NCI-H2107 (cell line): ENCODE measurements at places on chromosomes 11 and 22.

GRCh38 chr11:69553416-69554357, 72.2 kb downstream of the LINC01488 start:
- DNase-seq: no peak

- no peak for DNase-seq
Observed at GRCh38 chr11:91932151-91932821, 292.3 kb upstream of the FAT3 start.

- DNase-seq: no peak
Observed at GRCh38 chr22:42299586-42300258, 29.3 kb upstream of the TCF20 start.

DNA sequence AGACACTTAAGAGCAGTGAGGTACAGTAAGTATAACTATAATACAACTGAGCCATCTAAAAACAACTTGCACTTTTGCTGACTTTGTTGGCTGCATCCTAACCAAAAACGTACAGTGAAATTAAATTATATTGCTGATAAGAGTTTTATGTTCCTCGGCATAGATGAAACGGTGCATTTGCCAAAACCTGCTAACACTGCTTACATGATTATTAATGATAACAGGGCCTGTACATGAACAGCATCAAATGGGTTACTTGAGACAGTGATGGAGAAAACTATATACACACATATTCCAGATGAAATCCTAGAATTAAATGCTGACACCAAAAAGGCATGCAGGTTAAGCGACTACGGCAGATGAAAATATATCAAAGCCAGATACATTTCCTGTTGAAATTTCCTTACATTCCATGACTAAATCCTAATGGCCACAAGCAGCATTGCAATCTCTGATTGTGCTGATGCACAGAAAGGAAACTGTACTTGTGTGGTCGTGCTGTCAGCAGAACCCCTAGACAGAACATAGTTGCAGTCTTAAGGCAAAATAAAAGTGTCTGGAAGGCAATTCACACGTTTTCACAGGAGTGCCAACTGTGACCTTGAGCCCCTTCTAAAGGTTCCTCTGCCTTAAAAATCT, 143.9 kb downstream of the CADM1 start:
- no peak for DNase-seq

DNA sequence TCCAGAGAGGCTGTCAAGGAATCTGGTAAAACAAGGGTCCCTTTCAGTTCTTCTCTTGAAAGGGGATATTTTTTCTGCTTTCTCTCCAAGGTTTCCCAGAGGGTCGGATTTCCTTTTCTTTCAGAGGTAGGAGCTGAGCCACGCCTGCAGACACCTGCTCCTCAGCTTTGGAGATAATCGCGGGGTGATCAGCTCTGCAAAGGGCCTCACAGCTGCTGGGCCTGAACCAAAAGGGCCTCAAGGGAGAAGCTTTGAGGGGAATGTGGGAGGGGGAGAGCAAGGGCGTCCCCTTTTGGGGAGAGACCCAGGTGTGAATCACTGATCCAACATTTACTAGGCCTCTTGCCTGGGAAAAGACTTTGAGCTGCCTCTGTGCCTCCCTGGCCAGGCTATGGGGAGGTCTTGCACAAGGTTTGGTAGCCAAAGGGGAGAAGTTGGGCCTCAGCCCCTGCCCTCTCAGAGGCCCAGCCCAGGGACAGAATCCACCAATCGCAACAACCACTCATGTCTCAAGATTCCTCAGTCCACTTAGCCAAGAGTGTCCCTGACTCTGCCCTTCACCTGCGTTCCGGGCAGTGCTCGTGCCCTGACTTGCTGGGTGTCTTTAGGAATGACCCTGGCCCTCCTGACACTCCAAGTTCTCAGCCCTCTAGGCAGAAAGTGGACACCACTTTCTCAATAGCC, 14.0 kb upstream of the TP53I11 start:
- peak; percentile 55 for DNase-seq

DNA sequence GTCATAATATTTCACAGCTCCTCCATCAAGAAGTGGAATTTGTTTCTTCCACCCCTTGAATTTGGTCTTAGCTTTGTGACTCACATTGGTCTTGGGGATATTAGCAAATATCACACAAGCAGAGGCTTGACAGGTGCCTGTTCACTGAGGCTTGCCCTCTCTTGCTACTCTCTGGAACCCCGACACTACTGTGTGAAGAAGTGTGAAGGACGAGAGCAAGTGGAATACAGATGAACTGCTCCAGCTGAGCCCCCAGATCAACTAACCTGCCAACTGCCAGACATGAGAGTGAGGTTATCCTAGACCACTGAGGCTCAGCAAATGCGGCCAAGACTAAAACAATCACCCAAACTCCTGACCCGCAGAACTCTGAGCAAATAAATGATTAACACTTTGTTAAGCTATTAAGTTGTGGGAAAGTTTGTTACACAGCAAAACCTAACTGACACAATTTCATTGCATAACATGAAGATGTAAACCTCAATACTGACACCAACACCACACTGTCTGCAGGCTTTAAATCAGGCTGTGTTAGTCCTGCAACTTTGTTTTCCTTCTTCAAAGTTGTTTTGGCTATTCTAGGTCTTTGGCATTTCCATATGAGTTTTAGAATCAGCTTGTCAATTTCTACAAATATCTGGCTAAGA, 142.5 kb downstream of the APOL5 start:
- no peak for DNase-seq

GRCh38 chr11:62419943-62420342, 1.1 kb downstream of the SCGB1A1 start:
- DNase-seq: no peak

GRCh38 chr11:119316729-119317591, at the start of gene MCAM:
TSS of gene MCAM (minus strand) at chr11:119317130. CDS start at chr11:119317101, 29 bp downstream.
- DNase-seq: no peak

GRCh38 chr11:17547932-17548331, 873 bp downstream of the OTOG start:
- no peak for DNase-seq

- DNase-seq: no peak
Observed at GRCh38 chr11:96579656-96580055, 189.8 kb downstream of the JRKL start.

DNA sequence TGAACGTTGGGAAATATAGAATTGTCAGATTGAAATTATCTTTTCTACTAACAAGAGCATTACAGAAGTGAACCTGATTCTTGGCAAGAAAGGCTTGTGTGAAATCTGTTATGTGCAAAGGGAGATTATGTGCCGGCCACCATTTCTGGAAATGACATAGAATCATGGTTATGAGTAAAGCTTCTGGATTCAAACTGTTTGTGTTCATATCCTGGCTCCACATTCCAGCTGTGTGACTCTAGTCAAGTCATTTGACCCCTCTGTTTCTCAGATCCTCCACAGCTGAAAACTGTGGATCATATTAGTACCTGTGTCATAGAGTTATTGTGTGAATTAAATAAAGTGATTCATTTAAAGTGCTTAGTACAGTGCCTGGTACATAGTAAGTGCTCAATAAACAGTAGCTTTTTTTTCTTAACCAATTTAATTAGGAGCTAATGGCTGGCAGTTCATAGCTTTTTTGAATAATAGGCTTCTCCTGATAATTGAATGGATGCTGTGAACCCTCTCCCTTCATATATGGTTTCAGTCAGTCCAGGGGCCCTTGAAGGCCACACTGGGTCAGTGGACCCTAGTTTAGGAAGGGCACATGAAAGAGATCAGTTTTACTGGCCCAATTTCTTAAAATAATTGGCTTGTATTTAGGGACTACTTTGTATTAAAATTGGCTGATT, 34.6 kb downstream of the EHF start:
- no peak for DNase-seq

- no peak for DNase-seq
Observed at GRCh38 chr11:90133560-90134477, 644 bp upstream of the NAALAD2 start.

GRCh38 chr11:106238704-106239360, 161.4 kb downstream of the AASDHPPT start:
- no peak for DNase-seq

DNA sequence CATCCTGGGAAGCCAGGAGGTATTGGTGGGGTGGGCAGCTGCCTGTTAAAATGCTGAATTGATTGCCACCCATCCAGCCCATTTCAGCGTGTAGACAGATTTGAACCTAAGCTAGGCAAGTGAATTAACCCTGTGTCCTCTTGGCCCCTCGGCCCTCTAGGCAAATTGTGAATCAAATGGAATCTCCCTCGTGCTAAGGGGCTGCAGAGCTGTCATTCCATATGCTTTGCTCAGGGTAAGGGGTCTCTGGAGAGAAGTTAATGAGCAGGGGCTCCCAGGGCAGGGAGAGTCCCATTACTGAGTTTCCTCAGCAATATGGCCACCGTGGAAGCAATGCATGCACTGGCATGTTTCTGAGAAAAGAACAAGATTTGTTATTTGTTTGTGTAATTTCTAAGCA, 117.7 kb upstream of the RCN1 start:
- no peak for DNase-seq

DNA sequence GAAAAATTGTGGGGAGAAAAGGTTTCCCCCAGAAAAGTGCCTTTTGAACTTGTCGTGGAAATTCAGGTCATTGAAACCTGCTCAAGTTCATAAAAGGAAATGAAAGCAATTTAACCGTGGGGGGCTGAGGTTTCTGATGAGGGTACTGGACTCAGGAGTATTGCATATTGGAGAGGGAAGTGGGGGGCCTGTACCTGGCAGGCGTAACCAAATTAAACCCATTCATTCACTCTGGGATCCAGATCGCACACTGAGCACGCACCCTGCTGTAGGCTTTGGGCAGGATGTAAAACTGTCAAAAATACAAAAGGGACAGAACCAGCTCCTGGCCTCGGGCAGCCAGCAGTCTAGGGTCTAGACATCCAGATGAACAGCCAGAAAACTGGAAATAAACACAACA, 1517.4 kb downstream of the BRD1 start:
- no peak for DNase-seq

- DNase-seq: no peak
Observed at GRCh38 chr11:12430954-12431595, 53.7 kb downstream of the PARVA start.

- no peak for DNase-seq
Observed at GRCh38 chr11:29317694-29318093, 699.1 kb downstream of the KCNA4 start.

DNA sequence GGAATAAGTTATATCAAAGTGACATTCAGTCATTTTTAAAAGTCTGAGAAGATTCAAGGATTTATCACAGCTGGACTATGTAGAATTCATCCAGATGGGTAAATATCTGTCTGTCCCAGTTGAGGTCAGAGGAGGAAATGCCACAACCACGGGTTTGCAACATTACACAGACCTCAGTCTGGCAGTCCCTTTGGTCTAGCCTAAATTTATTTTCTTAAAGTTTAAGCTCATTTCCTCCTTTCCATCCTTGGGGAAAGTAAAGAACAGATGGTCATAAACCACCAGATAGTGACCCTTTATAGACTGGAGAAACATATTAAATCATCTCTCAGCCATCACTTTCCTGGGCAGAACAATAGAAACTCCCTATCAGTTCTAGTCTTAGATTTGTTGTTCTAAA, 238.4 kb upstream of the DDI1 start:
- DNase-seq: no peak

DNA sequence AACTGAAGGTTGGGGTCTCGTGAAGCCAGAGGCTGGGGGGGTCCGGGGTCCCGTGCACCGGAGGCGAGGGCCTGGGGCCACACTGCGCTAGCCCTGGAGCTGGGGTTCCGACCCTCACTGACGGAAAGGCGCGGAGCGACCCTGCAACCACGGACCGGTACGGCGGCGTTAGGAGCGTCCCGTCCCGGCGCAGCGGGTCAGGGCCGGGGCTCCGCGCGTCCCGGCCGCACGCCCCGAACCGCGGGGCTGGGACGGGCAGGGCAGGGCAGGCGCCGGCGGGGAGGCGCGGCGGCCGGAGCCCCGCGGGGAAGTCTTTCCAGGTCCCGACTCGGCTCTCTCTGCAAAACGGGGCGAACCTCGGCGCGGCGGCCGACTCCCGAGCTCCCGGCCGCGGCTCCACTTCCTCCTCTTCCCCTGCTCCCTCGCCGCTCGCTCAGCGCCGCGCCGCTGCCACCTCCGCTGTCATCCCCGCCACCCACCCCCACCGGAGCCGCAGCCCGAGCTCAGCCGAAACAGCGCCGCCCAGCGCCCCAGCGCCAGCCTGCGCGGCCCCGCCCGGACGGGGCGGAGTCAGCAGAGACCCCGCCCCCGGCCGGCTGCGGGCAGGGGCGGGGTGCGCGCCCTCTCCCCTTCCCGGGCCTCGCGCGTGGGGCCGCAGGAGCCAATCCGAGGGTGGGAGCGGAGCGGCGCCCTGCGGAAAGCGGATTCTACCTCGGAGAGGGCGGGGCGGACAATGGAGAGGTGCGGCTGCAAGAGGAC, at the start of gene GDPD5:
Gene GDPD5, minus strand, starts transcription at position 509 of the 759 bp plus-strand sequence. CDS start 48,206 bp downstream, outside the sequence.
- DNase-seq: peak; percentile 63
